Stimulated activated CD8-positive, alpha-beta memory T cell treated with anti-CD3 and anti-CD28 coated beads, Interleukin-7, amount 100 ng/mL, for 1 hour (primary cell): ENCODE measurements at places on chromosomes 2 and 18.

DNA sequence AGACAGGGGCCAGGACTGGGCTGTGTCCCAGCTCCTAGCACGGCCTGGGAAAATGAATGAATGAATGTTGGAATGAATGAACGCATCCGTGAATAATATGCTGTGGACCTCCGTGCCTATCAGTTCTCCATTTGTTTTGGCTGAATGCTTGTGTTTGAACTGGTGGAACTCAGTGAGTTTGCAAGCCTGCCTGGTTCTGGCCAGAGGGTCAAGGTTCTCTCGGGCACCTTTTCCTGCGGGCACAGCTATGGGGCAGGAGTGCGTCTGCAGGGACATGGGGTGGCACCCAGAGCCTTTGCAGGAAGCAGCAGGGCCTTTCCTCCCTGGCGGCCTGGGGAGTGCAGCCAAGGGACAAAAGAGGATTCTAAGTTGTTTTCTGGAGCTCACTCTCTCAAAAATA is 17.6 kb upstream of the PDIA6 start:
- no peak for DNase-seq

DNA sequence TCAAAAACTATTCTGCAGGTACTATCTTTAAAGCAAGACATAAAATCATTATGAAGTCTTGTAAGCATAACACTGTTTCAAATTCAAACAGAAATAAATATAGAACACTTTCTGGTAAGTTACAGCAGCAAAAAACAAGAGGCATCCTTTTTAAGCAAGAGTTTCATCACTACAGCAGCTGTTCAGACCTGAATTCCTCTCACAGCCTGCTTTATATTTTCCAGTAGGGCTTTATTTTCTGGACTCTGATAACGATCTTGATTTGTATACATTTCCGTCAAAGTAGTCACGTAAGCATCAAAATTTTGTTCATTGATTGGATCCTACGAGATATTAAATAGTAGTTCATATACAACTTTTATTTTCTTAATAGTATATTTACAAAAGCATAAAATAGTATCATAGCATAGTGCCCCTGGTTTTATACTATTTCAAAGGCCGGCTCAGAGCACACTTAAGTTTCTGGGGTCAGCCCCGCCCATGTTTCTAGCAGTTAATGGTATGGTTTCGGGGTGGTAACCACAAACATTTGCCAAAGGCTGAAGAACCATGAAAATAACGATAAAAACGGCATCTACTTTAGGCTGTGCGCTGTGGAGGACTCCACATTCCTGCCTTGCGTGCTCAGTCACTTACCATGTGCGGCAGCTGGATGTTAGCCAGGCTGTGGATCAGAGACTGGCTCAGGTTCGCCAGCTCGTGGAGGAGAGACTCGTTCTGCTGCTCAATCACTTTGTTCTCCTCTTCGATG is 47.5 kb upstream of the PXDN start:
- DNase-seq, result no peak

GRCh38 chr2:56812432-56812831 is 628.6 kb downstream of the CCDC85A start:
- DNase-seq, result no peak

GRCh38 chr2:39481611-39482010 is 44.5 kb upstream of the MAP4K3 start:
- DNase-seq, result no peak

- DNase-seq, result no peak
Observed at GRCh38 chr18:5983488-5983887, 88.2 kb upstream of the TMEM200C start.

DNA sequence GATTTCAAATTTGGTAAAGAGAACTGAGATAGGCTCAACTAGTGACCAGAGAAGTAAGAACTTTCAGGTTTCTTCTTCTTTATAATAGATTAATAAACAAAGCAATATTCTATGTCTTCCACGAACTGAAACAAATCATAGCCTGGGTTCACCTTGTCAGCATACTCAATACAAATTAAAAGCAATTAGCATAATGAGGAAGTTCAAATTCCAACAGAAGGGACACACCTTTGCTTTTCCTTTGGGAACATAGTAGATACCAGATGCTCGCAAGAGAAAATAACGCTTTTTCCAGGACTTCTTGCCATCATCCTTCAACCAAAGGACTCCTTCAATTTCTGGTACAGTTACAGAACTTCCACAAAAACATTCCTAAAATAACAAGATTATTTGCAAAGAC is 79.9 kb downstream of the RAPH1 start:
- no peak for DNase-seq

DNA sequence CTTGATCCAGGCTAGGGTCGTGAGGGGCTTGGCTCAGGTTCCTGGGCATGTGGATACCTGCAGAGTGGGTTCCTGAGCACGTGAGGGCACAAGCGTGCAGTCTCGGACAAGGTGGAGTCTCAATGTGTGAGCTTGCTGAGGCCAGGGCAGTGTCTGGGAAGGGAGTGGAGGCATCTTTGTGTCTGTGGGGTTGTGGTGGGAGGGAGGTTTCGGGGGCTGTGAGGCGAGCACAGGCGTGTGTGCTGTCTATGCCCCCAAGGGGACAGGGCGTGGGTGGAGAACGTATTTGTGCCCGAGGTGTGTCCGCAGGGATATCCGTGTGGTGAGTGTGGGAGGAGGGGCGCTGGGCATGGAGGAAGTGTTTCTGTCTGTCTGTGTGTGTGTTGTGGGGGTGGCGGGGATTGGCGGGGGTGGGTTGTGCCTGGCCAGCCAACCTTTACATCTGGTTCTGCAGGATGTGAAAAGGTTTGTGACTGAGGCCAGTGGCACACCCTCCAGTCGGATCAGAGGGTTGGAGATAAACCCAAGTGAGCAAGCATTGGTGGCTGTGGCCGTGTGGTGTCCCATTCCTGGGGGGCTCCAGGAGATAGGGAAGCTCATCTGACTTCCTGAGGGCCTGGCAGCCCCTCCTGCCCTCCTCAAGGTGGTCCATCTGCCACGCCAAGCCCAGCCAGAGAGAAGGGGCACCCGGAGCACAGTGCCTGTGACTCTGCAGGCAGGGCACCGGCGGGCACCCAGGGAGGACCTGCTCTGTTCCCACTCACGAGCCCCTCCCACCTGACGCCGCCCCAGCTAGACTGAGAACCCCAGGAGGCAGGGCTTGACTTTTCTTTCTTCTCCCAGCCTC is 57.1 kb downstream of the ZFP36L2 start:
- DNase-seq, result no peak

- no peak for DNase-seq
Observed at GRCh38 chr2:107809835-107810234, 16.9 kb upstream of the RGPD4 start.

DNA sequence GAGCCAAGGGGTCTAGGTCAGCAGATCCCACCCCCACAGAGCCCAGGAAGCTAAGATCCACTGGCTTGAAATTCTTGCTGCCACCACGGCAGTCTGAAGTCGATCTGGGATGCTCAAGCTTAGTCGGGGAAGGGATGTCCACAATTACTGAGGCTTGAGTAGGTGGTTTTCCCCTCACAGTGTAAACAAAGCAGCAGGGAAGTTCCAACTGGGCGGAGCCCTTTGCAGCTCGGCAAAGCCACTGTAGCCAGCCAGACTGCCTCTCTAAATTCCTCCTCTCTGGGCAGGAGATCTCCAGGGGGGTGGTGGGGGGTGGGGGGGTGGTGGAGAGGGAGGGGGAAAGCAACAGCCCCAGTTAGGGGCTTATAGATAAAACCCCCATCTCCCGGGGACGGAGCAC is 419.5 kb downstream of the NUP35 start:
- DNase-seq, result no peak

DNA sequence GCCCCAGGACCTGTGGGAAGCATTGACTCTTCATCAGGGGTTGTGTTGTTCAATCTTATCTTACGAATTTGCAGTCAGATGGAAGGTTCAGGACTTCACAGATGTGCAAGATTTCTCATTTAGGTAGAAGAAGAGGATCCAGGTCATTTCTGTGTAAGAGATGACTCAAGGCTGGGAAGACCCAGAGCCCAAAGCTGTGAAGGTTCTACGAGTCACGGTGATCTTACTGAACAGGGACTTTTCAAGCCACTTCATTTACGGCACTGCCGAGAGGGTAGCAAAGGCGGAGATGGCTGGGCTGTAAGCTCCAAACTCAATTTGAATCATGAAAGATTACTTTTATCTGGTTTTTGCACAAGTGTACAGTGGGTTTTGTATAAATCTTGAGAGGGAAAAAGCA is 228.0 kb upstream of the MEX3C start:
- DNase-seq, result no peak

DNA sequence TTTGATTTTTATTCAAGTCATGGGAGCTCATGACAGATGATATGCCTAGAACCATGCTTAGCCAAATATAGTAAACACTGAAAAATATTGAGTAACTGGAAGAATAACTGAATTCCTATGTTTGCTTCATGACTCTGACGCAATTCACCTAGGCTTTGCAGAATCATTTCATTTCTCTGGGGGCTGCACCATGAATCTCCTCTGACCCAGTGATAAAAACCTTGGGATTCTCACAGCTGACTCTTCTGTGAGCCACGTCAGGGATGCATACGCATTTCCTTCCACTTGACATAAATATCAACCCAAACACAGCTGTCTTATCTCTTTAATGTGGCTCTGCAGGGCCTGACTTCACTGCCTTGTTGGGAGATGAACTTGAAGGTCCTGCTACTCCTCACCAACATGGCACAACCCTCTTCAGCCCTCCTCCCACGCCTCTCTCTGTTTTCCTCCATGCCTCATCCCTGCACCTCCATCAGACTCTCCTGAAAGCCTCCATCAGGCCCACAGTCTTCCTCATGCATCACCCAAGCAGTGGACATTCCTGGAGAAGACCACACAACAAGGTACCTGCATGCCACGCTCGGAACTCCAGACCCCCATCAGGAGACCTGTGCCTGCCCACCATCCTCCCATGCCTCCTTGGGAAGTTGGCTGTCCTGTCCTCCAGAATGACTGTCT is 29.8 kb downstream of the COL6A3 start:
- no peak for DNase-seq

DNA sequence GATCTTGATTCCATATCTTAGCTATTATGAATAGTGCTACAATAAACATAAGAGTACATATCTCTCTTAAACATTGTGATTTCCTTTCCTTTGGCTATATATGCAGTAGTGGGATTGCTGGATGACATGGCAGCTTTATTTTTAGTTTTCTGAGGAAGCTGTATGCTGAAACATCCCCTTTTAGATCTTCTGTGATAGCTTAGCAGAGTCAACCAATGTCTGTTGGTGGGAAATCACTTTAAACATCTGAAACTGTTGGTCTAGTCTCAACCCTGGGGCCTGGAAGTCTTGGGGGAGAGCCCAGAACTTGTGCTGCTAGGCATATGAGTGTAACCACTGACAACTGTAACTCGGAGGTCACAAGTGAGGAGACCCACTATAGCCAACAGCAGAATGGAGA is 378.6 kb upstream of the SLC14A2 start:
- no peak for DNase-seq

DNA sequence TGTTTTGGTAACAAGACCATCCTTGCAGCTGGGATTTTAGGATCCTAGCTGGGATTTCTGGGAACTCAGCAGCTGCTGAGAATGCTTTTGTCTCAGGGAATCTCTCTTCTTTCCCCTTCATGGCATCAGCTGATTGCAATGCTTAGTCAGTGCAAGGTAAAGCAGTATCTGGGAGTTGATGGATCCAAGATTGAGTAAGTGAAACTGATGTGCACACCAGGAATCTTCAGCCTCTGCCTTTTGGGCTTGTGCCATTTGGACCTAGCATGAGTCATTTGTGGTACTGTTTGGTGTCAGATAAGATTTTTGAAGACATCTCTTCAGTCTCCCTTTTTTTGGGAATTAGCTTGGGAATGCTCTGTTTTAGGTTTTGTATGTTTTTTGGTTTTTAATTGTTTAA is 363.3 kb upstream of the TFPI start:
- no peak for DNase-seq

DNA sequence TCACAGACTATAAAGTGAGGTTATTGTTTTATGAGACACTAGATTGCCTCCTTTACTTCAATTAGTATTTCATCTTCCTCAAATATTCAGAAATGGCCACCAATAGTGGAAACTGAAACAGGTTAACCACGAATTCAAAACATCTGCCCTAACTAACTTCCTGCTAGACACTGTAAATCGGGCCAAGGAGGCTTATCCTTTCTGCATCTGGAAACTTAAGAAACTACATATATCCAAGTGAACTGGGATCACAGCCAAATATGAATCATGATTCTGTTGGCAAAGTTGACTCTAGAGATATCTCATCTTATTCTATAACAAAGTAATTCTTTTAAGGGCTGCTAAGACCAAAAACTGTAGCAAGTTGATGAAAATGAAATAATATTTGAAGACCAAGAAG is 136.6 kb upstream of the ZC3H15 start:
- no peak for DNase-seq

GRCh38 chr2:118166242-118166641 is 78.0 kb downstream of the INSIG2 start:
- no peak for DNase-seq

DNA sequence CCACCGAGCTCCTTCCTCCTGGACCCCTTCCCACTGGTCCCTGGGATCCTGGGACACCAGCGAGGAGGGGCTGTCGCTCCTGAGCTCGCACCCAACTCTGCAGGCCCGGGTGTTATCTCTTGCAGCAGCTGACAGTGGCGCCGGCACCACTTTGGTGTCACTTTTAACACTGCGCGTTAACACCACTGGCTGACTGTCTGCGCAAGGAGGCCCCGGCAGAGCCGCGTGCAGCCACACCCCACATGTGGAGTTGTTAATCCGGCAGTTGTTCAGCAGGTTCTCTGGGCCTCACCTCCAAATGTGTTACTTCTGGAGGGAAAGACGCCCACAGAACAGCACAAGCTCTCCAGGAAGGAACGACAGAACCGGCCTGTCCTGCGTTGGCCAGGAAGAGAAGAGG is 155.0 kb upstream of the GLI2 start:
- no peak for DNase-seq

DNA sequence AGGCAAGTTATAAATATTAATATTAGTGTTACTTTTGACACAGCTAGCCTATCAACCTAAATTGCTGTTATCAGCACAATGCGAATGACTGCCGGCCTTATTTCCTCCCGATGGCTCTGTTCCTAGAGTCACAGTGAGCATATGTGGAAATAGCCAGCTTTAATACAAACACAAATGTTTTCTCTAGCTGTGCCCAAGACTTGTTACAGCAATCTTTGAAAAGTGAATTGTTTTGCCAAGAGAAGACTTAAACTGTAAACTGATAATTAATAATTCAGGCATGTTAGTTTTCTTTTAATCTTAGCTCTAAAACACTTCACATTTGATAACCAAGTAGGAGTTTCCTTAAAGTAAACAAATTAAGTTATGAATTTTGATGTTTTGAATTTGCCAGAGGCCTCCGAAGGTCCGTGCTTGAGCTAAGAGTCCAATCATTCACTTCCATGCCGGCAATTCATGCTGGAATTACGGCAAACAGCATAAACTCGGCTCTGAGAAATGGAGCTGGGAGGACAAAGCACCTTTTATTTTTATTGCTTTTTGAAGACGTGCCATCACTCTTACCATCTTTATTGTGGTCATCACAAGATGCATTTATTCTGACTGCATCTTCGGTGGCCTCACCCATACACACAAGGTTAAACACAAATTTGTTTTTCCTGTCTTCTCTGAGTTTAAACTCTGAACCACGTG is 184.5 kb upstream of the CWC22 start:
- DNase-seq, result no peak
